Sciatic nerve (tissue), 2 donors: ENCODE measurements at places on chromosomes 4 and X. TPM values are rescaled to one million over a fixed set of nuclear protein-coding genes. Genes with fewer than 3 reads are reported as not detected.
A peak's percentile ranks its signal among the peaks of the same experiment; 100 is the strongest.

DNA sequence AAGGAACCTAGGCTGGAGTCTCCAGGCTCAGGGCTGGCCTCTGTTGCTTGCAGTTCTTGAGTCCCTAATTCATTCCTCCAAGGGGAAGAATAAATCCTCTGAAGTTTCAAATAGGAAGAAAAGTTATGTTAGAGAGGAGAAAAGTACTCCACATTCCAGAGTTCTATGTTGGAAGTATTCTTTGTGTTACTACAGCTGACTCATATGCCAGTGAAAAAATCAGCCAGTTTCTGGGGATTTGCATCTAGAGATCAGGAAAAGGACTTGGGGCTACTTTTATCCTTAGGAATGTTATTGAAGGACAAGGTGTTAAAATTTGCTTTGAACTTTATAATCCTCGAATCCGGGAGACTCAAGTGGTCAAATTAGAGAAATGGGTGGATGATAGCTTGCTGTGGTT is 11.7 kb upstream of the NUDT9 start:
- no peak for DNase-seq

The AKAP14 gene
- not detected for total RNA-seq

The TLR2 gene
- 35.2 TPM for total RNA-seq

The XAGE2 gene
- 1.7 TPM for total RNA-seq

GRCh38 chr4:84928089-84928488 is 38.4 kb downstream of the WDFY3 start:
- no peak for DNase-seq

The ATP1B4 gene
- total RNA-seq, result not detected

GRCh38 chr4:166577639-166578038 is 656.7 kb downstream of the SPOCK3 start:
- DNase-seq, result no peak

DNA sequence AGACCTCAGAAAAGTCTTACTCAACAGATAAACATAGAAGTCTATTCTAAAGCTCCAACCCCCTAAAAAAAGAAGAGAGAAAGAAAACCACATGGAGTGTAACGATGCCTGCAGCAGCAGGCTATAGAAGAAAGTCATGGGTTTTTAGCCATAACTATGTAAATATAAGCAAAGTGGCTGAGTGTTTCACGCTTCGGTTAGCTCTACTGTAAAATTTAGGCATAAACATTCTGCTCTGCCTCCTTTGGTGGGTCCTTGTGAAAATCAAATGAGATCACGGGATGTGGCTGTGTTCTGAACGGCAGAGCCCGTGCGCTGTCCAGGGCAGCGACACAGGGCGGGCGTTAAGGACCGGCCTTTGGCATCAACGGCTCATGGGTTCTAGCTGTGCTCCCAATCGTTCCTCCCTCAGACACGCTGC is 78.4 kb downstream of the IRF2 start:
- DNase-seq, result no peak

DNA sequence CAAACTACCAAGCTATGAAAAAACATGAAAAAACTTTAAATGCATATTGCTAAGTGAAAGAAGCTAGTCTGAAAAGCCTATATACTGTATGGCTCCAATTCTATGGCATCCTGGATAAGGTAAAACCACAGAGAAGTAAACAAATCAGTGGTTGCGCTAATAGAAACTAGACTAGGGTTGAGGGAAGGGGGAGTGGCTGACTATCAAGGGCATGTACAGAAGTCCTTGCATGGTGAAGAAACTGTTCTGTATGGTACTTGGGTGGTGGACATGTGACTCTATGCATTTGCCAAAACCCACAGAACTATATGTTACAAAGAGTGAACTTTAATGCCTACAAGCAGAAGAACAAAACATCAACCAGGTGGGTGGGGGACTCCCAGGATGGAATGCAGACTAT is 96.8 kb downstream of the MTMR1 start:
- no peak for DNase-seq

- no peak for DNase-seq
Observed at GRCh38 chr4:76238236-76238635, 13.3 kb upstream of the FAM47E start.

DNA sequence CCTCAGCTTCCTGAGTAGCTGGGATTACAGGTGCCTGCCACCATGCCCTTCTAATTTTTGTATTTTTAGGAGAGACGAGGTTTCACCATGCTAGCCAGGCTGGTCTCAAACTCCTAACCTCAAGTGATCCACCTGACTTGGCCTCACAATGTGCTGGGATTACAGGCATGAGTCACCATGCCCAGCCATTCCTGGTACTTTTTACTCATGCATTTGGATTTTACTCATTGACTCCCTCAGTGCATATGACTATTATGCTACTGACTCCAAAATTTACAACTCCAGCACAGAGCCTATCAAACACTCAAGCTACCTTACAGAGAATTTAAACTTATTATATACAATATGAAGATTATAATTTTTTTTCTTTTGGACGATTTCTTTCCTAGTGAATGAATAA is 199.9 kb downstream of the CXXC4 start:
- DNase-seq, result no peak

The USP17L18 gene
- not detected for total RNA-seq

- DNase-seq, result no peak
Observed at GRCh38 chr4:41167191-41167590, 47.2 kb downstream of the APBB2 start.

DNA sequence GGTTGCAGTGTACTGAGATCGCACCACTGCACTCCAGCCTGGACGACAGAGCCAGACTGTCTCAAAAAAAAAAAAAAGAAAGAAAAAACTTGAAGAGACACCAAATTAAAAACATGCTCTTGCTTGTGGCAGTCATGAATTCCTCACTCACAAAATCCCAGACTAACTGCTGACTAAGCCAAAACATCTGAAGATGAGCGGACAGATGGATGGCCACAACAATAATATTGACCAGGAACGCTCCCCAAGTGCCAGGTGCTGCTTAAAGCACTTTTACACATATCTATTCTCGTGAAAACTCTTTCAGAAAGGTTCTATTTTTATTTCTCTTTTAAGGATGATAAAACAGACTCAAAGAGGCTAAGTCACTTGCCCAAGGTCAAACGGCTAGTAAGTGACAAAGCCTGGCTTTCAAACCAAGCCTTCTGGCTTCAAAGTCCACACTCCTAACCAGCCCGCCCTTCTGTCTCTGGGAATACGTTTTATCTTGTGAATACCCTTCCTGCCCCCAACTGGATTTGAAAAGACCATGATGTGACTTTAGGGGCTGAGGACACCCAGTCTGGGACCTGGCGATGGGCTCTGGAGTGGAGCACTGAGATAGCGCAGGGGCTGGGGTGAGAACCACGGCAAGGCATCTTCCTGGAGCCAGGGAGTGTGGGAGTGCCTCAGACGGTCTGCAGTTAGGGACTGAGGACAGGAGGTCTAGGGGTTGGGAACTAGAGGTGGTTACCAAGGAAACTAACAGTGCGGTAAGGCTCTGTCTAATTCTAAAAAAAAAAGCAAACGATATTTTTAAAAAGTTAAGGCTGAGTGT is 9.5 kb upstream of the CXCR3 start:
- DNase-seq, result no peak

GRCh38 chr4:128308986-128309385 is 21.4 kb upstream of the PGRMC2 start:
- DNase-seq, result no peak

DNA sequence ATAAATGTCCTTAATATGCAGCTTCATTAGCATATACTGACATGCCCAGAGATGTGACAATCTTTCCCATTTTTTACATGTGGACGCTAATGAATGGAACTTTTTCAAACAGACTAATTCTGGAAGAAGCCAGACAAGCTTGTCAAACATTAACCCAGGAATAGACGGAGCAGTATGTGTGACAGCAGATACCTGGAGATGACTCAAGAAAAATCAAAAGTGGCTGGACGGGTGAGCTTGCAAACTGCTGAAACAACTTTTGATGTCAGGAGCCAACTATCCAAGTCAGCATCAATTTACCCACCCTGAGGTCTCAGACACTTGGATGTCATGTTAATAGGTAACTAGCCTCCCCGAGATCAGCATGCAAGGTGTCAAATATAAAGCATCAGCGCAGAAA is 183.0 kb downstream of the PACRGL start:
- DNase-seq, result no peak

The NPY2R gene
- not detected for total RNA-seq

The GIMD1 gene
- total RNA-seq, result not detected

DNA sequence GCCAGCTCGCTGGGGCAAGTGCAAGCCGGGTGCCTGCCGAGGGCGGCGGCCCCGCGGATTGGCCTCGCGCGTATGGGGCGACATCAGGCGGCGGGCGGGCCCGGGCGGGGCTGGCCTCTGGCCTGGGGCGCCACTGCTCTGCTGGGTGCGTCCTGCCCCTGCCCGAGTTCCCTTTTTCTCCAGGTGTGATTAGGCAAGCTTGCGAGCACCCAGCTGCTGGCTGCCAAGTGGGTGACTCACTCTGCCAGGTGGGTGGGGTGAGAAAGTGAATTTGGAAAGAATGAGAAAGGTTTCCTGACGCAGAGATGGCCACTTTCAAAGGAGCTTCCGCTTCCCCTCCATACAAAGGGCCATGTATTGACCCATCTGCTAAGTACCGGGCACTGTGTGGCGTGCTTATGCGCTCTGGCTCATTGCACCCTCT is 32.5 kb downstream of the FGFBP1 start:
- no peak for DNase-seq

GRCh38 chrX:66150163-66150562 is 13.9 kb upstream of the HEPH start:
- no peak for DNase-seq

DNA sequence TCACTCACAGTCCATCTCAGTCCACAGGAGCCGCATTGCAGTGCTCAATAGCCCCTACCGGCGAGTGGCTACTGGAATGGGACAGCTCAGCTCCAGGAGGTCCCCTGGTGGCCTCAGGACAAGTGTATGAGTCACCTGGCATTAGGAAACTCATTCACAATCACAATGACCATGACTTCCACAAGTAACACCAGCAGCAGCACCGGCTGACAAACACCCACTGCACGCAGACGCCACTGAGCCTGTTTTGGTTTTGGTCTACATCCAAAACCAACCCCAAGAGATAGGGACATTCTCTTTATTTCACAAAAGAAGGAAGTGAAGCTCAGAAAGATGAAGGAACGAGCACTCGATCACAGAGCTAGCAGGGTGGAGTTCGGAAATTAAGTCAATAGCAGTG is 8.1 kb downstream of the JAKMIP1 start:
- peak; percentile 19 for DNase-seq

The SAGE1 gene
- not detected for total RNA-seq

- DNase-seq, result no peak
Observed at GRCh38 chr4:108484187-108484586, 136.2 kb upstream of the RPL34 start.

DNA sequence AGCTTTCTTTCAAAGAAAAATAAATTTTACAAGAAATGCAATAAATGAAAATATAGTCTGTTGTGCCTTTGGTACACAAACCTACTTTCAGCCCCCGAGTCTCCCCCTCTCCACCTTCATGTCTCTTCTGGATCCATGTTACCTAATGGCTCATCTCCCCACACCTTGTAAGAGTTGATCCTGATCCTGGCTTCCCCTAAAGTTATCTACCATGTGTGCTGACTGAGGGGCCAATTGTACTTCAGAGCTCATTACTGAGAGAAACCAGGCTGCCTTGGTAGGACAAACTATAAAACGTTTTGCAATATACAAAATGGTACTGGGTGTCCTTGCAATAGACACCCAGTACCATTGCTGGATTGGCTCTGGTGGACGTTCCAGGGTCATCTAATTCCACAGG is 11.8 kb downstream of the PALLD start:
- no peak for DNase-seq

GRCh38 chr4:67549123-67549522 is 3.8 kb upstream of the CENPC start:
- no peak for DNase-seq

GRCh38 chr4:143701365-143701764 is 890 bp upstream of the FREM3 start:
- DNase-seq, result no peak

DNA sequence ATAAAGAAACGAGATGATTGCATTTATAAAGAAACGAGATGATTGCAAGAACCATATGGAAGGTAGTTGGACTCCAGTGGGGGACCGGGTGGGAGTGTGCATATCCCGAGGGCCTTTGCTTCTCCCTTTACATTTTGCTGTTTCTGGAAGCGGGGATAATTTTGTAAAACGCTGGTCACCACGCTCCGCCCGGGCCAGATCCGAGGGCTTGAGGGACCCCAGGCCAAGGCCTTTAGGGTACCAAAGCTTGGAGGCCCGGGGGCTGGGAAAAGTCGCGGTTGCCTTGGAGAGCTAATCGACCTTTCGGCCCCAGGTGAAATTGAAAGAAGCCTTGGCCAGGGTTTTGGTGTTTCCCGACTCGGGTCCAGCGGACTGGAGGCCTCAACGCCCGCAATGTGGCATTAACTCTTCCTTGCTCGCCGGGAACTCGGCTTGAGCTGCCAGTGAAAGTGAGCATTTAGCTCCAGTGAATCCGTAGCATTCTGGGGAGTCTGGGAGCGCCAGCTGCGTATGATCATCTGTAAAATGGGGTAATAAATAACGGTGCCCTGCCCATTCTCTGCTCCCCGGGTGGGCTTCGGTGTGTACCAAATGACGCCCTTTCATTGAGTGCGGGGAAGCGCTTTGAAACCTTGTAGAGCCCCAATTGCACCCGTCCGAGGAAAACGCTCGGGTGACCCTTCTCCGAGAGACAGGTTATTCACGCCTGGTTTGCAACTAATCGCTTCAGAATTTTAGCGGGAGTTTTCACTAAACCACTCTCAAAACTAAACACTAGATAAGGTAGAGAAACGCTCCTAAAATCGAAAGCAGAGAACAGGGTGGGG is 4.5 kb downstream of the NKX3-2 start:
- DNase-seq, result no peak

DNA sequence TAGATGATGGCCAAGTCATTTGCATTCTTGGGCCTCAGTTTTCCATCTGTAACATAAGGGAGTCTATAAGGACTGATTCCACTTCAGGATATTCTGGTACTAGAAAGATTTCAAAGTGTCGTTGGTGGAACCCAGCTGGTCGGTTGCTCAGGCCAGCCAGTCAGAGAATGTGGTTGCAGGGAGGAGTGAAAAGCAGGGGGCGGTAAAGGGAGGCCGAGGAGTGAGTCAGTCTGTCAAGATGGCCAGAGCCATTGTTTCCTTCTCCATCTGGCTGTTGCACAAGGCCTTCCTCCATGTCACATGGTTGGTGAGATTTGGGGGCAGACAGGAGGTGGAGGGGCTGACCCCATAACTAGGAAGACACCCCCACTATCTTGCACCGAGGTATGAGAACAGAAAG is 38.2 kb downstream of the STARD8 start:
- no peak for DNase-seq

DNA sequence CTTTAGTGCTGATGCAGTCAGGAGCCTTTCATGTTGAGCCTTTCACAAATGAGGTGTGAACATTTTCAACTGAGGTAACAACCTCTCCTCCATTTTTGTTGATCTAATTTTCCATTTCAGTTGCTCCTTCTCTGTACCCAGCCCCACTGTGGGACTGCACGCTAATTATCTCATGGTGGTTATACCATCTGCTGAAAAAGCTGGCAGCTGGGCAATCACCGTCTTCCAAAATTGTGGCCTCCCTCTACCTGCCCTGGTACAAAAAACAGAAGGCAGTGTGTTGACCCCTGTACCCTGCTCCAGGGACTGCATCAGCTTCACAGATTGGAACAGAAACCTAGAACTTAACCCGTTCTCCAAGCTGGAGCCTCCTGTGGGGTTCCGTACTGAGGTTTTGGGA is 72.4 kb upstream of the LONRF3 start:
- no peak for DNase-seq

GRCh38 chr4:82733636-82734035 is 65.0 kb downstream of the SCD5 start:
- DNase-seq, result no peak

The TCEAL2 gene
- 6.2 TPM for total RNA-seq

The ASMT gene
- 0.89 TPM for total RNA-seq
